Bladder microvascular endothelial cell (primary cell): ENCODE measurements at places on chromosomes 3 and 15. TPM values are rescaled to one million over a fixed set of nuclear protein-coding genes. Genes with fewer than 3 reads are reported as not detected.

Gene WDR93
- total RNA-seq = under 0.01 TPM in 1 of 2 replicates, not detected in the other

Gene NR2E3
- 0.50 TPM in 1 of 2 replicates, not detected in the other for total RNA-seq

Gene CORO2B
- total RNA-seq = 0.32 and 2.1 TPM in 2 replicates

Gene SIN3A
- total RNA-seq = 17.6 and 47.9 TPM in 2 replicates

Gene LDHAL6B
- total RNA-seq = not detected in 2 replicates
